Cardiac muscle cell (in vitro differentiated cells and primary cell): ENCODE measurements at places on chromosomes 16 and 17. TPM values are rescaled to one million over a fixed set of nuclear protein-coding genes. Genes with fewer than 3 reads are reported as not detected.

The CAMKK1 gene
- total RNA-seq, result 9.9 and 12.4 TPM in 2 replicates

- no peaks in the 10 kb centered on the region for H3K36me3 ChIP-seq
- DNase-seq, result no peak
- no peak overlapping the region for H3K27ac ChIP-seq
- H3K4me3 ChIP-seq, result no peak overlapping the region
- no peaks in the 10 kb centered on the region for H3K27me3 ChIP-seq
- H3K4me1 ChIP-seq, result no peaks in the 10 kb centered on the region
Measured at GRCh38 chr17:45668316-45668715, 115.8 kb upstream of the CRHR1 start.

The SLC52A1 gene
- not detected in 2 replicates for total RNA-seq

The VTN gene
- 4.3 and 5.2 TPM in 2 replicates for total RNA-seq

GRCh38 chr17:73591296-73592078 lies 52.8 kb downstream of the SDK2 start:
- H3K4me1 ChIP-seq, result peaks cover 13% of the 10 kb centered on the region
- H3K4me3 ChIP-seq, result no peak overlapping the region
- H3K27ac ChIP-seq, result no peak overlapping the region
- no peaks in the 10 kb centered on the region for H3K36me3 ChIP-seq
- no peaks in the 10 kb centered on the region for H3K27me3 ChIP-seq

The CAVIN1 gene
- total RNA-seq, result 47.7 and 72.3 TPM in 2 replicates

The PMP22 gene
- total RNA-seq, result 13.9 and 22.4 TPM in 2 replicates

DNA sequence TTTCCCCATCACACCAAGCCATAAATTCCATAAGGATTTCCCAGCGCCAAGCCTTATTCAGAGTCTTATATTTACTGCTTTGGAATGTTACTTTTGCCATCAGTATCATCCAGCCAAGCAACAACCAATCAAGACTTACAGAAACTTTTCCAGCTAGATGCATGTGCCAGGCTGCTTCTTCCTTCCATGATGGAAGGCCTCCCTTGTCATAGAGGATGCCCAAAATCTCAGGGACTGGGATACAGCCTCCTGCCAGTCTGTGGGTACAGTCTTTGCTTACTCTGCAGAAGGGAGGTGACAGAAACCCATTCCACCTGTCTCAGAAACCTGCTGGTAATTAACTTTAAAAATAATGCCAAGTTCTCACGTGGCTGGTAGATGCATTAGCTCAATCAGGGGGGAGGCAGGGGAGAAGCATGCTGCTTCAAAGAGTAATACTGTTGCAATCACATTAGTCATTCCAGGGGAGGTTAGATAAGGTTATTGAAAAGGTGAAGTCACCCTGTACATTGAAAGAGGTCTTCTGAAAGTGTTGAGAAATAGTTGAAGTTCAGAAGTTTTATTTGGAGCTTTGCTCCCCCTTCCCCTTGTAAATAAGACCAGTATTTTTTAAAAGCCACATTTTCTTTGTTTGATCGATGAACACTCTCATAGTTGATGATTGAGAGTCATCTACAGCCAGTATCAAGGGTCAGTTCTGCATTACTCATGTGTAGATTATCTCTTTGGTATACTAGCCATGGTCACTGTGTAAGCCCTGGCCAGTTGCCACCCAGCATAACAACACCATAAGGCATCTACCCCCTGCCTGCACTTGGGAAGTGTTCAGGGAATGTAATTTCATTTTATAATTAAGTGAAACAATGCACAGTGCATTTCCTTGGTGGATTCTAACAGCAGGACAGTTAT lies 22.2 kb downstream of the HLF start:
- H3K27me3 ChIP-seq, result no peaks in the 10 kb centered on the region
- peak; percentile 58 for DNase-seq
- H3K4me1 ChIP-seq, result no peaks in the 10 kb centered on the region
- H3K4me3 ChIP-seq, result no peak overlapping the region

DNA sequence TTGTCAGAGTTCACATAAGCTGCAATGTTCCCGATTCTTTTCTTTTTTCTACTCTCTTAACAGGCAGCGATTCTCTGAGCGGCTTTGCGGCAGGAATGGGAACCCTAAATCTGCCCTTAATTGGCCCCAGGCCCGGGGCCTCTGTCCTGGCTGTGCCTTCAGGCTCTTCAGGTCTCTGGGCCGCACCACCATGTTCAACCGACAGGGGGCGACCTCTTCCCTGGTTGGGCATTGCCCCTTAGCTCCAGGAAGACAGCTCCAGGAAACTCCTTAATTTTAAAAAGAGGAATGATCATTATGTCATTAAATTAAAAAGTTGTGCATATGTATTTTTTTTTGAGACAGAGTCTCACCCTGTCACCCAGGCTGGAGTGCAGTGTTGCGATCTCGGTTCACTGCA lies 20.3 kb downstream of the CACNG5 start:
- H3K36me3 ChIP-seq, result no peaks in the 10 kb centered on the region
- H3K4me1 ChIP-seq, result peaks cover 8% of the 10 kb centered on the region
- H3K27ac ChIP-seq, result no peak overlapping the region

DNA sequence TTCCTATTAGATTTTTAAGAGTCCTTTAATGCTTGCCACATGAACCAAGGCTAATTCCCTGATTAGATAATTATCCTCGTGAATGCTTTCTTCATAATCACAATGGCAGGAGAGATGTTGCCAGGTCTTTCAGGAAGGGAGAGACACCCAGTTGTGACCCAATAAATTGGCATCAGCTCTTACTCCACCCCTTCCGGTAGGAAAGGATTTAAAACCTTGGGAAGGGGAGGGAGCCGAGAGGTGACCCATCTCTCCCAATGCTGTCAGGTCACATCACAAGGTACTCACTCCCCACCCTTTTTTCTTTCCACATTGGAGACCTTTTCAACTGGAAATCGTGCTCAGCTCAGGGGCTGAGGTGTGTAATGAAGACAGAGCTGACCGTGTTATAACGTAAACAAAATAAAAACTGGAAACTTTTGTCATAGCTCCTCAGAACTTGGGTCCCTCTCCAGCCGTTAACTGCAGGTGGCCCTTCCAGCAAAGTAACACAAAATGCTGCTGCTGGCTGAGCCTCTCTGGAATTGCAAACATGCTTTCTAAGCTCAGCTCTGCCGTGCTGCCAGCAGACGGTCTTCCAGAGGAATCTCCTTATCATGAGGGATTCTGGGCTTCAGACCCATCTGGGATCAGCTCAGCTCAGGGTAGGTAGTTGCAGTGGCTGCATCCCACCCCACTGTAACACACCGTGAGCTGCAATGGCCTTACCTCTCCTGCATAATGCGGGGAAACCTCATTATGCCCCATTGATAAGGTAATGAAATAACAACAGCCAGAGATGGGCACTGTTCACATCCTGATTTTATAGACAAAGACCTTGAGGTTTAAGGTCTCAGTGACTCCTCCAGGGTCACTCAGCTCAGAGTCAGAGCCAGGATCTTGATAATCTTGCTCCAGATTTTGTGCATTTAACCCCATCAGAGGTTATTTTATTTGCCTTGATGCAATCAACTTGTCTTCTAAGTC lies 15.6 kb downstream of the TMEM100 start:
- DNase-seq, result peak; percentile 43

DNA sequence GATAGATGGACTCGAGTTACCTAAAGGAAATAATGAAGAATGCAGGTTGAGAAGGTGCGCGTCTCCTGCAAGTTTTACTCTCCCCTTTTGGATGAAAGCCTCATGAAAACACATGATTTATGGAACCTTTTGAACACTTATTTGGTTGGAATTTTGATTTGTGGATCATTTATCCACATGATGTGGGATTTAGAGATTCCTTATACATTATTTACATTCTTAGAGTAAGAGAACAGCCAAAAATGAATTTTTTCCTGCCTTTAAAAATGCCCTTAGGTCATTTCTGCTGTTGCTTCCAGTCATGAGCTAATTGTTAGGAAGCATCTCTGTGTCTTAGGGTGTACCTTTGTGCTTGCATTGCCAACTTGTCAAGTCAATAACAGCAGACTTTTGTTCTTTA lies 99.9 kb downstream of the RPTOR start:
- H3K27me3 ChIP-seq, result no peaks in the 10 kb centered on the region
- no peak overlapping the region for H3K4me3 ChIP-seq
- H3K27ac ChIP-seq, result no peak overlapping the region
- no peak for DNase-seq

DNA sequence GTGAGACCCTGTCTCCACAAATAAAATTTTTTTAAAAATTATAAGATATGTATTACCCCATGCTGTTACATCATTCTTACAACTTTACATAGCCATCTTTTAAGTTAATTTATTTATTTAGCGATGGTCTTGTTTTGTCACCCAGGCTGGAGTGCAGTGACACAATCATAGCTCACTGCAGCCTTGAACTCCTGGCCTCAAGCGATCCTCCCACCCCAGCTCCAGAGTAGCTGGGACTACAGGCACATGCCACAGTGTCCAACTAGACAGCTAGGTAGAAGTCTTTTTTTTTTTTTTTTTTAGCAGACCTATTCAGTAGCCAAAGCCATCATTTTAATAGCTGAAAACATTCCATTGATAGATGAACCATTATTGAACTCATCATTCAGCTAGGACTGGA lies 92.7 kb downstream of the NDE1 start:
- DNase-seq, result no peak
- no peaks in the 10 kb centered on the region for H3K27me3 ChIP-seq
- H3K27ac ChIP-seq, result no peak overlapping the region
- H3K4me1 ChIP-seq, result no peaks in the 10 kb centered on the region

DNA sequence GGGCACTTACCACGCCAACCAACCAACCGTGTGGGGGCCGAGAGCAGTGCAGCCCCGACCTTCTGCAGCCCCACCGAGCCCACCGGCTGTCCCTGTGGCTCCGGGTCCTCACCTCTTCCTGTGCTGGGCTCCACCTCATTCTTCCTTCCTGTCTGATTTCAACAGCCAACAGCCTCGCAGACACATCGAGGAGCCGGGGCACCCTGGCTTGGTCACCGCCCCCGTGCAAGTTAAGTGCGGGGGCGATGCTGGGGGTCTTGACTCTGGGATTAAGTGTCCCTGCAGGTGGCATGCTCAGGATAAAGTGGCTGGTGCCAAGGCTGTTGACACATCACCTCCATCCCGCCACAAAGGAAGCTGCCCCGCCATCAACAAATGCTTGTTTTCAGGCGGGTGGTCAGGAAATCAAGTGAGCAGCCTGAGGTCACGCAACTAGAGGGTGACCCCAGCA lies at the start of gene NLRC3:
NLRC3 (minus strand) TSS at position 102 of the 451 bp plus-strand sequence. CDS start 12,367 bp downstream, outside the sequence.
- H3K4me3 ChIP-seq, result no peak within 1 kb of the TSS
- H3K27ac ChIP-seq, result no peak within 1 kb of the TSS
- no peak for DNase-seq

The ZDHHC1 gene
- total RNA-seq, result 17.4 and 18.7 TPM in 2 replicates

DNA sequence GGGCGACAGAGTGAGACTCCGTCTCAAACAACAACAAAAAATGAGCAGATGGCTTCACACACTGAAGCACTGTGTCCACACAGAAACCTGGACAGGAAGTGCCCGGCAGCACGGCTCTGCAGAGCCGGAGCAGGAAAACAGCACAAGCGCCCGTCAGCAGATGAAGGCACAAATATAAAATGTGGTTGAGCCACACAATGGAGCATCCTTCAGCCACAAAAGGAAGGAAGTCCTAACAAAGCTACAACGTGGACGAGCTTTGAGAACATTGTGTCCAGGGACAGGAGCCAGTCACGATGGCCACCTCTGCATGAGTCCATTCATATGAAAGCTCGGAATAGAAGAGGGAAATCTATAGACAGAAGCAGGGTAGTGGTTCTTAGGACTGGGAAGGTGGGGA lies 15.7 kb downstream of the RHBDF2 start:
- H3K4me3 ChIP-seq, result no peak overlapping the region
- no peaks in the 10 kb centered on the region for H3K36me3 ChIP-seq
- no peaks in the 10 kb centered on the region for H3K27me3 ChIP-seq

DNA sequence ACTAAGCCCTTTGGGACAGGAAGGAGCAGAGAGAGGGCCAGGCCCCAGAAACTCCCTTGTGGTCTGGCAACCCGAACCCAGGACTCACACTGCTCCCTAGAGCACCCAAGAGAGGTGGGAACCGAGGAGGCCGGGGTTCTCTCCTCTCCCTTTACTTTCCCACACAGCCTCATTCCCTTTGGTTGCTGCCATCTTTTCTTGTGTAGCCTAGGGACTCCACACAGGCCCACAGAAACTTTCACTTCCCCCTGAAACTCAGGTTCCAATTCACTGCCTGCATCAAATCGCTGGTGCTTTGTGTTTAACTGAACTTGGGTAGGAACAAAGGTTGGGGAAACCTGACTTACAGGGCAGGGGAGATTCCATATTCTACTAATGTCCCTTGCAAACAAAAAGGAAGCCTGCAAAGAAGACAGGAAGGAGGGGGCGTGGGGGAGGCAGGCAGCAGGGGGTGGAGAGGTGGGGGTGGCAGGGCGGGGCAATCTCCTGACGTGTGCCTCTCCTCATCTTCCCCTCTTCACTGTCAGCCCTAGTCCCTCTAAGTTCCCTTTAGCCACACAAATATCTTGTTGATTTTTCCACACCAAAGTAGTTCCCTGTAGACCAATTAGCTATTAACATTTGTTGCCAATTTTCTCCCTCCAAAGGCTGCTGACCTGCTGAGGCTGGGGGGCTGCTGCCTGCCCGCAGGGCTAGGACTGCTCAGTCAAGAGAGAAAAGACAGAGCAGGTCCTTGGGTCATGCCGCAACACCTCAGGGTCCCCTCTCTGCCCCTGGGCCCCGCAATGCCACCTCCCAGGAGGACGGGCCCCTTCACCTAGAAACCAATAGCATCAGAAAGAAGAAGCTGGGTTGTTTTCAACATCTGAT lies 8.0 kb downstream of the ST3GAL2 start:
- H3K27me3 ChIP-seq, result no peaks in the 10 kb centered on the region
- peaks cover 73% of the 10 kb centered on the region for H3K4me1 ChIP-seq
- H3K27ac ChIP-seq, result peak overlapping the region; percentile 99
- no peak for DNase-seq

The ATP2A1 gene
- total RNA-seq, result 2.6 and 2.7 TPM in 2 replicates

The TPSB2 gene
- not detected in 2 replicates for total RNA-seq

- H3K27ac ChIP-seq, result no peak overlapping the region
- no peaks in the 10 kb centered on the region for H3K4me1 ChIP-seq
- no peak overlapping the region for H3K4me3 ChIP-seq
- no peaks in the 10 kb centered on the region for H3K36me3 ChIP-seq
- no peak for DNase-seq
Measured at GRCh38 chr16:55839115-55839514, 6.2 kb upstream of the CES1 start.

The ABHD15 gene
- 5.8 and 7.2 TPM in 2 replicates for total RNA-seq

The HBA2 gene
- total RNA-seq, result 1.3 TPM in 1 of 2 replicates, not detected in the other

GRCh38 chr17:41777574-41778188 lies 8.8 kb downstream of the JUP start:
- H3K27me3 ChIP-seq, result no peaks in the 10 kb centered on the region
- no peaks in the 10 kb centered on the region for H3K36me3 ChIP-seq
- DNase-seq, result no peak
- peaks cover 34% of the 10 kb centered on the region for H3K4me1 ChIP-seq
- no peak overlapping the region for H3K4me3 ChIP-seq

DNA sequence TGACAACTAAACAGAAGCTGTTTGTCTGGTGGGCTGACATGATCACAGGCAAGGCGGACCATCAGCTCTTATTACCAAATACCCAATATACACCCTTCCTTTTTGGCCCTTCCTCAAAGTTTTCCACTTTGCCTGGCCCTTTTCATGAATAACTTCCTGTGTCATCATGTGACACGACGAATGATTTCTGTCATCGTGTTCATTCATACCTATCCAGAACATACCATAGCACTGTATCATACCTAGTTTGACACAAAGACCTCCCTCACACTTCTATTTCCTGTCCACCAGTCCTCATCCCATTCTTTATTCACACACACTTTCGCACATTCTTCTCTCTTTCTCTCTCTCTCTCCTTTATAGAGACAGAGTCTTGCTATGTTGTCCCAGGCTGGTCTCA lies 131.8 kb downstream of the STX8 start:
- no peaks in the 10 kb centered on the region for H3K36me3 ChIP-seq
- H3K27me3 ChIP-seq, result no peaks in the 10 kb centered on the region
- H3K4me1 ChIP-seq, result no peaks in the 10 kb centered on the region
- DNase-seq, result no peak

The AXIN2 gene
- total RNA-seq, result 35.4 and 51.1 TPM in 2 replicates

GRCh38 chr16:65054457-65054856 lies 67.4 kb downstream of the CDH11 start:
- H3K27me3 ChIP-seq, result no peaks in the 10 kb centered on the region
- DNase-seq, result peak; percentile 19
- H3K4me1 ChIP-seq, result peaks cover 9% of the 10 kb centered on the region
- H3K27ac ChIP-seq, result no peak overlapping the region
